ENCODE measurements at places on chromosomes 7 and 10. TPM values are rescaled to one million over a fixed set of nuclear protein-coding genes. Genes with fewer than 3 reads are reported as not detected.

DNA sequence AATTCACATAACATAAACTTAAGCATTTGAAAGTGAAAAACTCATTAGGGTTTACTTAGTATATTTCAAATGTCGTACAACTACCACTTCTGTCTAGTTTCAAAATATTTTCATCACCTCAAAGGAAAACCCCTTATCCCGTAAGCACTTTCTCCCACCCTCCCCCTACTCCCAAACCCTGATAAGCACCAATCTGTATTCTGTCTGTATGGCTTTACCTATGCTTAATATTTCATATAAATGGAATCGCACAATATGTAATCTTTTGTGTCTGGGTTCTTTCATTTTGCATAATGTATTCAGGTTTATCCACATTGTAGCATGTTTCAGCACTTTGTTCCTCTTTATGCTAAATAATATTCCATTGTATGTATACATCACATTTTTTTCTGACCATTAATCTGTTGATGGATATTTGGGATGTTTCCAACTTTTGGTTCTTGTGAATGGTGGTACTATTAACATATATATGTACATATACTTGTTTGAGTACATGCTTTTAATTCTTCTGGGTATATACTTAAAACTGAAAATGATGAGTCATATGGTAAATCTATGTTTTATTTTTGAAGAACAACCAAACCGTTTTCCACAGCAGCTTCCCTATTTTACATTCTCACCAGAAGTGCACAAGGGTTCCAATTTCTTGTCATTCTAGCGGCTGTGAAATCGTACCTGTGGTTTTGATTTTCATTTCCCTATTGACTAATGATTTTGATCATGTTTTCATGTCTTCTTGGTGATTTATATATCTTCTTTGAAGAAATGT lies 6.2 kb upstream of the STARD3NL start:
- DNase-seq, result no peak

DNA sequence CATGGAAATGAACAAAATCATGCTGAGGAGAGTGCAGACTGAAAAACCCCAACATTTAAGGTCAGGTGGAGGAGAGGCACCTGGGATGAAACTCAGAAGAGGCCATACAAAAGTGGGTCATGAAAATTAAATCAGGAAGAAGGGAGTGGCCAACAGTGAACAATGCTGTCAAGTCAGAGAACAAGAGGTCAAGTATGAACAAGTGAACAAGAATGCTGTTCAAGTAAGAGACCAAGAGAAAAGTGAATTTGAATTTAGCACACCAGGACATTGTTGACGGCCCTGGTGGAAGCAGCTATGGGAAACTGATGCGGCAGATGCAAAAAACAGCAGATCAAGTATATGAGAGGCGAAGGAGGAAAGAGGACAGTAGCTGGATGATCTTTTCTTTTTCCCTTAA lies 7.9 kb downstream of the CEP41 start:
- DNase-seq, result no peak

DNA sequence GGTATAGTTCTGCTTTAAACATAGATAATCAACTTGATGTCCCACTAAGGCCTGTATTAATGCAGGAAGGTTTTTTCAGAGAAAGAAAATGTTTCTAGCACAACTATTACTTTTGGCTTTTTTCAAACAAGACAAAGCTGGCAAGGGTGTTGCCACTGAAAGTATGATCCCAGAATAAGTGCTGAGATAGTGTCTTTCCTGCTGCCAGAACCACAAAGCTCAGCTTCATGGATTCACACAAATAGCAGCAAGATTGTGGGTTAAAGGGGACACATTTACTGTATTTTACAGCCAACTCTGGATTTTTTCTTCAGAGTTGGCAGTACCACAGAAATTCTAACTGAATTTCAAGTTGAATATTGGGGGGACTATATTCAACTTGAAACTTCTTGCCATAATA lies 4.3 kb downstream of the NCOA4 start:
- DNase-seq, result no peak

DNA sequence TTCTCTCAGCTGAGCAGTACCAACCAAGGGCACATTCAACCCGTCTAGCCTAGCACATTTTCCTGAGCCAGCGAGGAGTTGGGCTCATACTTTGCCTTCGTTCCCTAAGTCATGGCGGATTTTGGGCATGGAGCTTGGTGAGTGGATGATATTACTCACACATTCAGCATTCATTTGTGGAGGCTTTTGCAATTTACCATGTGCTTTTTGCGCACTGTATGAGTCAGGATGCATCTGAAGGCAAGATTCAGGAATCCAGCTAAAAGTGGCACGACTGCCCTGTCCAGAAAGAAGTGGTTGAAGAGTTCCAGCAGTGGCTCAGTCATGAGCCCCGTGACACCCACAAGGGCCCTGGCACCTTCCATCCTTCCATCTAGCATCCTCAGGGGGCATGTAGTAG lies 24.2 kb upstream of the MGMT start:
- DNase-seq, result no peak

GRCh38 chr10:82089327-82089726 lies 214.3 kb downstream of the NRG3 start:
- DNase-seq, result no peak

- no peak for DNase-seq
Measured at GRCh38 chr10:11373717-11374171, 237.7 kb downstream of the USP6NL start.

- peak; percentile 62 for DNase-seq
Measured at GRCh38 chr7:140539461-140539860, 60.2 kb upstream of the MKRN1 start.

DNA sequence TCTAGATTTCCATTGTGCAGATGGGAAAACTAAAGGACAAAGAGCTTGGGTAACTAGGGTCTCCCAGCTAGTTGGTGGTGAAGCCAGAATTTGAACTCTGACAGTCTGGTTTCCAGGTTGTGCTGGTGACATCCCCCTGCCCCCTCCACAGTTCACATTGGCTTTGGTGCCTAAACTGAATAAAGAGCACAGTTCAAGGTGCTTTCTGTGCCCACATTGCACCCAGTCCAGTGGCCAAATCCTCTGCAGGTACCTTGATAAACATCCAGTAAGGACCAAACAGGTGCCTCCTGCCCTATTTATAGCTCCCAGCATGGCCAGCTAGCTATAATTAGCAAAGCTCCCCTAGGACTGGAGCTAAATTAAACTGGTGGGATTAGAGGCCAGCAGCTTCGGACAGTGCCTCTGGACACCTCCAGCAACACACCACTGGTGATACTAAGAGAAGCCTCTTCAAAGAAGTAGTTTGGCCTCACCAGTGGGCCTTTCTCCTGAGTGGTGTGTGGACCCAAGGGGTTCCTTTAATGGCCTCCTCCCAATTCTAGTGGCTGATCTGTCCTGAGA lies 59.9 kb downstream of the KCNMA1 start:
- no peak for DNase-seq

- DNase-seq, result no peak
Measured at GRCh38 chr7:18225067-18225466, 197.4 kb upstream of the PRPS1L1 start.

Gene PHF14
- 38.4 TPM for total RNA-seq

- DNase-seq, result no peak
Measured at GRCh38 chr7:2513702-2514101, 5.9 kb upstream of the LFNG start.
